ENCODE measurements at places on chromosomes 13 and 19.

DNA sequence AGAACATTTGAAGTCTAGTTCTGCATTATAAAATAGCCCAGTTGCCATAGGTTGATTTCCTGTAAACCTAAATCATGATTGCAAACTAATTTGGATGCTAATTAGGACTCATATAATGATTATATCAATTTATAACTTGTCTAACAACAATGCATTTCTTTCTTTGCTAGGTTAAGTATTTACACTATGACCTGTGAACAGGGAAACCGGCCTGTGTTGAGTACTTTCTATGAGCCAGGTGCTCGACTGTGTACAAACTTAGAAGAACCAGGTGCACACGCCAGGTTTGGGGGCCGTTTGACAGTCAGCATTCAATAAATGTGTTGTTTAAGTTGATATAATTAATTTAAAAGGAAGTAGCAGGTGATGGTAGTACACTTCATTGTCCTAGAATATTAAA is 203.1 kb downstream of the TM9SF2 start:
- no peak for DNase-seq

- peak; percentile 78 for DNase-seq
Measured at GRCh38 chr19:19732579-19733501, at the start of gene ZNF14. Gene ZNF14, minus strand, starts transcription at chr19:19733112. Its CDS starts 154 bp downstream, at chr19:19732958.

- no peak for DNase-seq
Measured at GRCh38 chr19:16612636-16613035, 15.4 kb downstream of the MED26 start.

GRCh38 chr19:24000656-24001055 is 86.0 kb downstream of the ZNF726 start:
- no peak for DNase-seq

DNA sequence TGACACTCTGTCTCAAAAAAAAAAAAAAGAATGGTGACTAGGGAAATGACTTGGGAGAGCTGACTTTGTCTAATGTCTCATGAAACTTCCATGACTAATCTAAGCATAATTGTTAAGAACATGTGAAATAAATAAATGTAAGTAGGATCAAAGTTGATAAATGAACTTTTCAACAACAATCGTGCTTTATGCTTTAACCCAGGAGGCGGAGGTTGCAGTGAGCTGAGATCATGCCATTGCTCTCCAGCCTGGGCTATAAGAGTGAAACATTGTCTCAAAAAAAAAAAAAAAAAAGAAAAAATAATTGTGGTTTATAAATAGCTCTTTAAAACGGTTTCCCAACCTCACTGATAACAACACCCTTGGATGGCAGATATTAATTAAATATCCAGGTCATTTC is 12.9 kb upstream of the AKT2 start:
- no peak for DNase-seq

DNA sequence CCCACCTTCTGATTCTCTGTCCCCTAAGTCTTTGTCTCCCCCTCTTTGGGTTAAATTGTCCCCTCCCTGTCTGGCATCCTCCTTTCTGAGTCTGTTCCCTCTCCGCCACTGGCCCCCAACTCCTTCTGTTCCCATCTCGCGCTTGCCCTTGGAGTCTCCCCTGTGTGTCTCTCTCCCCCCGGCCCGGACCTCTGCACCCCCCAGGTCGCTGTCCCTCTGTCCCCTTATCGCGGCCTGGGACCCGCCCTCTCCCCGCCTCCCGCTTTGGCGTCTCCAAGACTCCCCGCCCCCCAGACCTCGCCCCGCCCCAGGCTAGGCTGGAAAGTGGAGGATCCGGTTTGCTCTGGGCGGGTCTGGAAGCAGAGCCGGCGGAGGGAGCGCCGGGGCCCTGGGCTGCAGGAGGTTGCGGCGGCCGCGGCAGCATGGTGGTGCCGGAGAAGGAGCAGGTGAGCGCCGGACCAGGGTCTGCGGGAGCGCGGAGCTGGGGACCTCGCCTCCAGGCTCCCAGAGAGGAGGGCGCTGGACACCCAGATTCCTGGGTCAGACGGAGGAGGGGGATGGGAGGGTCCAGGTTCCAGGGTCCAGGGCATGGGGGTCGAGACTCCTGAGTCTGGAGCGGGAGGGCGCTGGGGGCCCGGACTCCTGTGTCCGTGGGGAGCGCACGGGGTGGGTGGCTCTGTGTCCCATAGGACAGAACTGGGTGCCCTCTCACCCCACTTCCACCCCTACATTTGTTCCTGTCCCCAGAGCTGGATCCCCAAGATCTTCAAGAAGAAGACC is at the start of gene TRPM4:
TSS of gene TRPM4 (plus strand) at position 348 of the 780 bp plus-strand sequence. CDS start at position 423, 75 bp downstream.
- DNase-seq: no peak

DNA sequence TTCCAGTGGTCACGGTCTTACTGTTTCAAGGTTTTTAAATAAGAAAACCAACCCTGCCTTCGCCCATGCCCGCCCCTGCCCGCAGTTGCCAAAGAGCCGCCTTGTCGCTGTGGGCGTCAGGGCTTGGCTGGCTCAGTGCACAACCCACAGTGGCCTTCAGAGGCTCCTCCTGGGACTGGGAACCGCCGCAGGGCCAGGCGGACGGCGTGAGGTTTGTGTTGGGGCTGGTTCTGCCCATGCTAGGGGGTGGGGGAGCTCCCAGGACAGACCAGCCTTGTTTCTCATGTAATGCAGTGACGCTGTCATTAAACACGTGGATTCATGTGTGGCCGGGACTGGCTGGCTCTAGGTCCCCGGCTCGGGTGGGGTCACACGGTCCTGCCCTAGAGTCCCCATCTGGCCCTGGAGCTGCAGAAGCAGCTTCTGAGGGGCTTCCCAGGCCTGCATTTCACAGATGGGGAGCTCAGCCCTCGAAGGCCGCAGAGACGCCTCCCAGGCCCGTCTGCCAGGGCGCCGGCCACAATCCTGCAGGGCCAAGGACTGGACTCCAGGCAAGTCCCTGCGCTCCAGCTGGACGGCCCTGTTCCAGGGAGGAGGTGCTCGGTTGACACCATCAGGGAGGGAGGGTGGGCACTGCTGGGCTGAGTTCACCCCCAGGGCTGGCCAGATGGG is 2.4 kb upstream of the TEKTIP1 start:
- no peak for DNase-seq

DNA sequence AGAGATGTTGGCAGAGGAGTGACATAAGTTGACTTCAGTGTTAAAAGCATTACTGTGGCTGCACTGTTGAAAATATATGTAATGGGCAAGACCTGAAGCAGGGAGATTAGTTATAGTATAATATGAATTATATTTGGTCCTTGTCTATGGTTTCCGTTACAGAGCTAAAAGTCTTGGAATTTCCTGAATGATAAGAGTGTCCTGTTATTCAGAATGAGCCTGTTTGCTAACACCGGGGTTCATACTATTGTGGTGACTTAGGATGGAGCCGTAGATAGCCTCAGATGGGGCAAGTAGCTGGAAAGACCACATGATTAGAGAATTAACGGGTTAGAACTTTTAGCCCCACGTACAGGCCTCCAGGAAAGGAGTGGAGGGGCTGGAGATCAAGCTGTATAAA is 5.7 kb downstream of the USPL1 start:
- DNase-seq: no peak

DNA sequence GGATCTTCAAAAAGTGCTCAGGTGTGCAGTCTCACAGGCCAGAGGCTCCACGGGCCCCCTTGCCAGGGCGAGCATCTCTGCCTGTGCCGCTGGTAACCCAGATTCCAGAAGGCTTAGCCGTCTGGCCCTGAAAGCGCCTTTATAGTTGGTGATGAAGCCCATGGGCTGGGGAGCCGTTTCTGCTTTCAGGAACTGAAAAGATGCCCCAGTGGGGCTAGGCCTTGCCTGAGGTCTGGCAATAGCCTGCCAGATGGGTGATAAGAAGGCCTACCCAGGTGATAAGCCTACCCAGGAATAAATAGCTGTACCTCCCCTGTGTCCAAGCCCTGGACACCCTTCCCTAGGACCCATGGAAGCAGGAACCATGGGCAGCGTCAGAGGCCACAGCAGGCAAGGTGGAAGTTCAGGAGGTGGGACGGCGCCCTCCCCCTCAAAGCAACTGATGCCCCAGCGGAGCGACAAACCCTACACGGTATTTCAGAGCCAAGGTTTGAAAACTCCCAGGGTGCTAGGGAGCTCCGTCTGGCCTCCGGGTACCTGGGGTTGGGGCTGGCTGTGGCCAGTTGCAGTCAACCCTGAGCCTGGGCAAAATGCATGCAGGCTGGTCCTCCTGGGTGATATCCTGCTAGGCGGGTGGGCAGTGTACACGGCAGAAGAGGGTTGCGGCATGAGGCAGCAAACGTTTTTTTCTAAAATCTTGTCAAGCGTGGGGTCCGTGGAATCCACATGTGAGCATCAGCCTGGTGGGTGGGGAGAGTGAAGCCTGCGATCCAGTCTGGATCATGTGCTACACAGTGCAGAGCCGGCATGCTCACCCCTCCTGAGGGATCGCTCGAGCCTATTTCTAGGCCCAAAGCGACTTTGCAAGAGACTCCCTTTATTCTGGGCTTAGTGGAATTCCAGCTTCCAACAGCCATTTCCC is 45.3 kb downstream of the ACTN4 start:
- no peak for DNase-seq

GRCh38 chr19:51551673-51552432 is 19.2 kb upstream of the ZNF175 start:
- DNase-seq: no peak

DNA sequence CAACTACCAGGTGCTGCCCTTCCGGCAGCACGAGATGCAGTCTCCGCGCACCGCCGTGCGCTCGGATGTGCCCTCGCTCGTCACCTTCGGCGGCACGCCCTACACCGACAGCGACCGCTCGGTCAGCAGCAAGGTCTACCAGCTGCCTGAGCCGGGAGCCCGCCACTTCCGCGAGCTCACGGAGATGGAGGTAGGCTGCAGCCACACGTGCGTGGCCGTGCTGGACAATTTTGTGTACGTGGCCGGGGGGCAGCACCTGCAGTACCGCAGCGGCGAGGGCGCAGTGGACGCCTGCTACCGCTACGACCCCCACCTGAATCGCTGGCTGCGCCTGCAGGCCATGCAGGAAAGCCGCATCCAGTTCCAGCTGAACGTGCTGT is 15.2 kb upstream of the CRTC1 start:
- no peak for DNase-seq

DNA sequence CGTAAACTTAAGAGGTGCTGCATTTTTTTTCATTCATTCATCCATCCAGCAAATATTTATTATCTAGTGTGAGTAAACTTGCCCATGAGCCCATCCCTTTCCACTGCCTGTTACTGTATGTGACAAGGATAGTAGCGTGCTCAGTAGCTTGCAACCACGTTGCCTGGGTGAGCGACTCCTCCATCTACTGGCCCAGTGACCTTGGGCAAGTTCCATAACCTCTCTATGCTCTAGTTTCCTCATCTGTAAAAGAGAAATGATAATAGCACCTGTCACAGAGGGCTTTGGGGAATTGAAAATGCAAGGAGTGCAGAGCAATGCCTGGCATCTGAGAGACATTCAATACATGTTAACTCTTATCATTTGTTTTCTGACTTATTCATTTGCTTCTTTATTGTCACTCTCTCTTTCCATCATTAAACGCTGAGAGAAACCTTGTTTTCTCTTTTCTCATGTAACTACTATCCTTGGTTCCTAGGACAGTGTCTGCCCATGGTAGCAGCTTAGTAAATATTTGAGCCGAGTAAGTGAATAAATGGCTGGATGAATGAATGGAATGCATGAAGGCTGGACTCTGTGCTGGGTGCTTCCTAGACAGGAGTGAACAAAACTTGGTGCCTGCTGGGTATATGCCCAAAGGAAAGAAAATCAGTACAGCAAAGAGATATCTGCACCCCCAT is 19.9 kb downstream of the LRCH1 start:
- DNase-seq: no peak

DNA sequence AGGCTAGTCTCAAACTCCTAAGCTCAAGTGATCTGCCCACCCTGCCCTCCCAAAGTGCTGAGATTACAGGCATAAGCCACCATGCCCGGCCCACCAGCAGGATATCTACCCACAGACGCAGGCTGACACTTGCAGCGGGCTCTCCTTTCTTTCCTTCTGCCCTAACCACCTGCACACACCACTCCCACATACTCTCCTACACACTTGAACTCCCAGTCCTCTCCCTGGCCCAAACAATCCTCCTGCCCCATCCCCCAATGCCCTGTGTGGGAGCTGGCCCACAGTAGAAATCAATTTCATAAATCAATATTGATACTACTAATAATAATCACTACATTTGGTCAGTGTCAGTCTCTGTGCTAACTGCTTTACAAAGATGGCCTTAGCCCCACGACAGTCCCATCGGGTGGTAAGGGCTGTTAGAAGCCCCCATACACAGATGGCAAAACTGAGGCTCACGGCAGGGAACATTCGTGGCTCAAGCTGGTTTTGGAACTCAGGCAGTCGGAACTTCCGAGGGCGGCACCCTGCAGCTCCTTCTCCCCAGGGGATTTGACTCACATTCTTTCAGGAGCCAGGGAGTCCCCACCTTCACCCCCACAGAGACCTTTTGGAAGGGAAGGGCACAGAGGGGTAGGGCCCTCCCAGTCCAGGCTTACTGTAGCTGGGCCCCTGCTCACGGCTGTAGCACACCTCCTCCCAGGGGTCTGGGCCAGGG is 3.4 kb upstream of the DPF1 start:
- DNase-seq: no peak

- DNase-seq: no peak
Measured at GRCh38 chr13:24851546-24851945, 87.6 kb downstream of the RNF17 start.

GRCh38 chr13:33353210-33353609 is 67.7 kb upstream of the STARD13 start:
- DNase-seq: no peak

- DNase-seq: no peak
Measured at GRCh38 chr13:107361666-107362065, 793.7 kb upstream of the ARGLU1 start.

DNA sequence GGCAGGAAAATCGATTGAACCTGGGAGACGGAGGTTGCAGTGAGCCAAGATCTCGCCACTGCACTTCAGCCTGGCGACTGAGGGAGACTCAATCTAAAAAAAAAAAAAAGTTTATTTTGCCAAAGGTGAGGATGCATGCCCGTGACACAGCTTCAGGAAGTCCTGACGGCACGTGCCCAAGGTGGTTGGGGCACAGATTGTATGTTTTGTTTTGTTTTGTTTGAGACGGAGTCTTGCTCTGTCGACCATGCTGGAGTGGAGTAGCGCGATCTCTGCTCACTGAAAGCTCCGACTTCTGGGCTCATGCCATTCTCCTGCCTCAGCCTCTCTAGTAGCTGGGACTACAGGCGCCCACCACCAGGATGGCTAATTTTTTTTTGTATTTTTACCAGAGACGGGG is 3.3 kb upstream of the ZNF552 start:
- DNase-seq: no peak

DNA sequence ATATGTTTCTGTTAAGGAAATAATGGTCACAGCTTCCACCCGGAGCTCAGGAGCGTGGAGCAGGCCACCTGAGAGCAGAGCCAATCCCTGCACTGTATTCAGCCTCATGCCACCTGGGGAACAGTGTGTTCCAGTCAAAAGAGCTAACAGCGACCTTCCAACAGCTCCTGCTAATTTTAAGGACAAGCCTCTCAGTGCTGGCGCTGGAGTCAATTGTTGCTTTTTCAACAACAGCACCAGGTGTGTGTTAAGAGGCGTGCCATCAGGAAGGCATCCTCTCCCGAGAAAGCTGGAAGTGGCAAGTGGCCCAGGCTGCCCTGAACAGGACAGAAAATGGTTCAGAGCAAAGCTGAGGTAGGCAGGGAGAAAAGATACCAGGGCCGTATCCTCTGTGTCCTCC is 102.0 kb downstream of the CACNA1A start:
- DNase-seq: no peak

All from Panc1 (cell line).